ENCODE measurements at places on chromosomes 1 and 21.

- DNase-seq = no peak
Measured at GRCh38 chr1:2289607-2290006, 61.5 kb downstream of the SKI start.

DNA sequence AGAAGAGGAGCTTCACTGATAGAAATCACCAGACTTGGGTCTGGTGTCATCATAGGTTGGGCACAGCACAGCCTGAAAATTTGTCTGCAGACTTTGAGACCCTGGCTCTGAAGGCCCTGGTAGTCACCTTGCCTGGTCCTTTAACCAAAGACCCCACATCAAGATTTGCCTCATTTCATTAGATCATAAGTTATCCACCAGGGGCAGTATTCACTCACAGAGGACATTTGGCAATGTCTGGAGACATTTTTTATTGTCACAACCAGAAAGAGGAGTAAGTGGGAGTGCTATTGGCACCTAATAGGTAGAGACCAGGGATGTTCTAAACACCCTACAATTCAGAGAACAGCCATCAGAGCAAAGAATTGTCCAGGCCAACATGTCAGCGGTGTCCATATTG, 22.1 kb upstream of the PAX7 start:
- DNase-seq = no peak

- DNase-seq = no peak
Measured at GRCh38 chr1:91784191-91784590, 101.8 kb downstream of the TGFBR3 start.

DNA sequence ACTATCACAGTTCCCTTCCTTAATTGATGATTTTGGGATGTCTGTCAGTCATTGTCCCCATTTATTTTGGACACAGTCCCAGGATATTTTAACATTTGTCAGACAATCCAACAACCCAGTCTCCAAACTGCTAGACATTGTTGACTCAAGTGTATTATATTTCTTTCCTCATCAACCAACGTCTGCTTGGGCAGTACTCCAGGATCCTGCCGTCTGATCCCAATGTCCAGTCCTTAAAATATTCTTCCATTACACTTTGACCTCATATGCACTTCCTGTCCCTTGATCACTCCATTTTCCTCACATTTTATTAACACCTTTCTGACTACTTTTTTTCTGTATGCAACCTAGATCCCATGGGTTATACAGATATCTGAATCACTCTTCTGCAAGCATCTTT, 39.8 kb upstream of the KIAA0040 start:
- no peak for DNase-seq

DNA sequence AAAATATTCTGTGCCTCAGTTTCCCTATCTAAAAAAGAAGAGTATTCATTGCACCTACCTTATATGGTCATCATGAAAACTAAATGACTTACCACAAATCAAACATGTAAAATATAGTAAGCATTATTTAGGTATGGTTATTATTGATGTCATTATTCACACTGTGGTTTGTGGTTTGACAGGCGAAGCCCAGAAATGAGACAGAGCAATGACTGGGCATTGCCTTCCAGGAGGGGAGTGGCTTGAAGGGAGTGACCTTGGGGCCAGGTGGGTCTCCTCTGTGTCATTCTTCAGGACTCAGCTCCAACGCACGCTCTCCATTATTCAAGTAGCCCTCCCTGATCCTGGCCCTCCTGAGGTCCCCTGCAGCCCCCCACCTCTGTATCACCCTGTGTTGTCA, 133.7 kb downstream of the DMRTA2 start:
- no peak for DNase-seq

All from right forelimb (tissue), 1 donor.